Stomach (tissue), 19 donors: ENCODE measurements at places on chromosomes 4 and X. TPM values are rescaled to one million over a fixed set of nuclear protein-coding genes. Genes with fewer than 3 reads are reported as not detected.

The CFAP47 gene
- total RNA-seq = 2.2 TPM

The CXCL6 gene
- not detected for total RNA-seq

The USP27X gene
- 4.0 TPM for total RNA-seq

The GAGE12J gene
- total RNA-seq = not detected

The CRLF2 gene
- not detected for total RNA-seq

The SSX2B gene
- not detected for total RNA-seq

The LAMTOR3 gene
- 4.1 TPM for total RNA-seq

The CYBB gene
- total RNA-seq = 0.58 TPM

The GAGE12E gene
- total RNA-seq = not detected

The TXK gene
- total RNA-seq = 1.2 TPM

The NEIL3 gene
- not detected for total RNA-seq

The ERCC6L gene
- total RNA-seq = 1.7 TPM

The TEC gene
- total RNA-seq = 2.6 TPM

The ATP7A gene
- 9.8 TPM for total RNA-seq

The ACTRT1 gene
- not detected for total RNA-seq

- no peak for DNase-seq
These were observed 134.7 kb downstream of the PDE5A start for GRCh38 chr4:119493886-119494285.

DNA sequence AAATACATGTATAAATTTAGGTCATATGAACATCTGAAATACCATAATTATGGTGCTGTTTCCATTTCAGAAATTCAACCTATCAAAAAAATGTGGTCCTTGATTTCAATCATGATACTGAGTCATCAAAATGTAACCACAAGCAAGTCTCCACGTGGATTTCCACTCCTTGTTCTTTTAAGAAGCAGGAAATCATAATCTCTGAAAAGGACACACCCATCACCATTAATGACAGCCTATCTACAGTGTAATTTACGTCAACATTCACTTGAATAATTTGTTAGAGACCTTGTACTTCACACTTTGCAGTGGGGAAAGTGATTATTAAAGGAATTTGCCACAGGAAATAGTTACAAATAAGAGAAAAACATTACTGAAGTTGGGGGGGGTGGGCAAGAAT, 17.7 kb upstream of the SLC7A11 start:
- peak; percentile 69 for DNase-seq

DNA sequence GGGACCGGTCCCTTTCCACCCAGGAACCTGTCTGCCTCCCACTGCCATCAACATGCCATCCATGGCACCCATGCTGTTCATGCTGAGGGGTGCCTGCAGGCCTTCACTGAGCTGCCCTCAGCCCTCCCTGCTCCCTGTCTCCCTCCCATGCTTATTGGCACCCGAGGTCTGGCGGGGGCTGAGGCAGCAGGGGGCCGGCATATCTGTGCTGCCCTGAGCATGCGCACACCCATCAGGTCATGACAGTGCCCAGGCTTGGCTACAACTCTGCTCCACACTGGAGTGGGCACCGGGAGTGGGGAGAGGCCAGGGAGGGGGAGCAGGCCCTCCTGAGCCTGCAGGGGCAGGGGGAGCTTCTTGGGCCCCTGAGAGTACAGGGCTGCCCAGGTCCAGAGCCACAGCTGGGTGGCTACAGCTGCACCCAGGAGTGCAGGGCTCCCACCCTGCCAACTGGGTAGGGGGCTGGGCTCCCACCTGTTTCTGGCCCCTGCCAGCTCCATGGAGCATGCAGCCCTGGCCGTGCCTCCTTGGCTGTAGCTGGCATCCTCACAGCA, 395.8 kb upstream of the DMD start:
- no peak for DNase-seq

- no peak for DNase-seq
These were observed 21.0 kb upstream of the PCYT1B start for GRCh38 chrX:24668111-24668510.

GRCh38 chr4:83150653-83151330, 36.3 kb upstream of the PLAC8 start:
- peak; percentile 68 for DNase-seq

DNA sequence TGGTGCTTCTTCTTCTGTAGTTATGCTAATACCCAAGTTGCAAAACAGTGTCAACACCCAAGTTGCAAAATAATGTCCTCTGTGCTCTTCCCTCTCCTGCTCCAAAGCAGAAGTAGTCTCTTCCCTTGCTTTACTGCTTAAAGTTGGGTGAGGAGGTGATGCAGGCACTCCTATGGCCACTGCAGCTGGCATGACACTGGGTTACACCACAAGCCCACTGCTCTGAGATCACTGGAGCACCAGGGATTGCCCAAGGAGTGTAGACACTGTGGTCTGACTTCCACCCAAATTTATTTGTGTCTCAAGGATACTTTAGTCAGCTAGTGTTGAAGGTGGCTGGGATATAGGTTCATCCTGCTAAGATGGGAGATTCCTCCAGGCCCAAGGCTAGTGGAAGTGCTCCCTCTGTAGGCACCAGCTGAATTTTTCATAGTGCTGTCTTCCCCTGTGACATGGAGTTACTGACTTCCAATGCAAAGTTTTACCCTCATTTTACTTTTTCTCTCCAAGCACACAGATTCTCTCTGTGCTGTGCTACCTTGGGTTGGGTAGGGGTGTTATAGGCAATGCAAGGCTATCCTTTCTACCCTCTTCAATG, 196.2 kb upstream of the TENT5D start:
- no peak for DNase-seq

- DNase-seq = no peak
These were observed 10.5 kb upstream of the YTHDC1 start for GRCh38 chr4:68360231-68360968.

- peak; percentile 49 for DNase-seq
These were observed 752 bp upstream of the FGF5 start for GRCh38 chr4:80265571-80266252.

GRCh38 chr4:37631551-37631950, 54.6 kb downstream of the RELL1 start:
- peak; percentile 48 for DNase-seq

- no peak for DNase-seq
These were observed 78.0 kb upstream of the ADAD1 start for GRCh38 chr4:122300776-122301175.

DNA sequence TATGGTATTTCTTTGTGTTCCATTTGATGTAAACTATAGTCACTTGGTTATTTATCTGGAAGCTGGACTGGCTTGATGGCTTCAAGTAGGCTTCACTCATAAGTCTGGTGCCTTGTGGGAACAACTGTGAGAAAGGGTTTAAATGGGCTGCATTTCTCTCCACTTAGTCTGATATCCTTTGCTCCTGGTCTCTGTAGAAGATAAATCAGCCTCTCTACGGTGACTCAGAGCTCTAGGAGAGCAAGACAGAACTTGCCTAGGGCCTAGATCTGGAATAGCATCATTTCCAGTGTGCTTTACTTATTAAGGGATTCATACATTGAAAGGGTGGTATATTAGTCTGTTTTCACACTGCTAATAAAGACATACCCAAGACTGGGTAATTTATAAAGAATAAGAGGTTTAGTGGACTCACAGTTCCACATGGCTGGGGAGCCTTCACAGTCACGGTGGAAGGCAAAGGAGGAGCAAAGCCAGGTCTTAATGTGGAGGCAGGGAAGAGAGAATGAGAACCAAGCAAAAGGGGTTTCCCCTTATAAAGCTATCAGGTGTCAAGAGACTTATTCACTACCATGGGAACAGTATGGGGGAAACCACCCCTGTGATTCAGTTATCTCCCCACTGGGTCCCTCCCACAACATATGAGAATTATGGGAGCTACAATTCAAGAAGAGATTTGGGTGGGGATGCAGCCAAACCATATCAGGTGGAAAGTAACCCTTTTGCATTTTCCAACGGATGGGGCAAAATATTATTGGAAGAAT, 1746.4 kb upstream of the PCDH7 start:
- no peak for DNase-seq

DNA sequence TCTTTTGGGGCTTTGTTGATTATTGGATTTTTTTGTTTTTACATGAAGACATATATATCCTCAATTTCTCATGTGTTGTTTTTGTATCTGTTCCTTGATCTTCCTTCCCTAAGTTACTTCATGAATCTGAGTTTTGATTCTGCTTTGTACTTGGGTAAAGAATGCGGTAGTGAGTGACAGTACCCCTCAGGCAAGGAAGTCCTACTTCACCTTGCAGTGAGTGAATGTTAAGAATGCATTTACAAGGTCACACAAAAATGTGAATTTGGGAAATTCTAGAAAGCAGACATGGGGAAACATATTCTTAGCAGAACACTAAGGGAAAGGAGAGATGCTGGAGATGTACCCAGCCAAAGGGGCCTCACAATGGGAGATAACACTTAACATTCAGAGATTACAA, 373.1 kb upstream of the LCORL start:
- DNase-seq = no peak

DNA sequence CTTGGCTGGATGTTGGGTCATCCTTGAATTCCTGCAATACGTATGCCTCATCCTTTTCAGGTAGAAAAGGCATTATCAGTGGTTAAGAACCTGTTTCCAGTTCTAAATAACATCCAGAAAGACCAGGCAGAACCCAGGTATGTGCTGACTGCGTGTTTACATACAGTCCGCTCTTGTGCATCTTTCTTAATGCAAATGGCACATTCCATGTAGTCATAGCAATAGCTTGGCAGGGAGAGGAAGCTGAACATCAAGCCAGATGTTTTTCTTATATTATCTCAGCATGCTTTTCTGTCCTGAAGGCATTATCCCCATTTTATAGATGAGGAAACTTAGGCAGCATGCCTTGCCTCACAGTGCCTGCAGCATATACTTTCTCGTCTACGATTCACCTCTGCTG, 2.1 kb downstream of the DCLK2 start:
- peak; percentile 28 for DNase-seq

DNA sequence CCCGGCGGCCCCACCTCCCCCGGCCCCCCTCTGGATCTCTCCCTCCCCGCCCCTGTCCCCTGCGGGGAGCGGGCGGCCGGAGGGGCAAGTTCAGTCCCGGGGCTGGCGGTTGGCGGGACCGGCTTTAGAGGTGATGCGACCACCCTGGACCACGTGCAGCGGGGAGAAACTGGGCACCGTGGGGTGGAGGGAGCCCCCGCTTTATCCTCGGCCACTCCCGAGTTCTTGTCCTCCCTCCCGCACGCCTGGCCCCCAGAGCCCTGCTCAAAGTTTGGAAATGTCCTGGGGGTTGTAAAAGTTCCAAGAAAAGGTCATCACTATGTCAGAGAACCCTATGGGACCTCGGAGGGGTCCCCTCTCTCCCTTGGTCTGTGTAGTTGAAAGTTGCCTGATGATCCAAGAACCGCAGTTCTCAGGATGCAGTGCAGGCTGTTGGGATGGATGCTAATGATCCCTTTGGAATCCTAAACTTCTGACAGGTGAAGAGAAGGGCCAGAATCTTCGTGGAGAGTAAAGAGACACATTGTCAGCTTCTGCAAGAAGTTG, 411 bp upstream of the VEGFC start:
- peak; percentile 11 for DNase-seq

DNA sequence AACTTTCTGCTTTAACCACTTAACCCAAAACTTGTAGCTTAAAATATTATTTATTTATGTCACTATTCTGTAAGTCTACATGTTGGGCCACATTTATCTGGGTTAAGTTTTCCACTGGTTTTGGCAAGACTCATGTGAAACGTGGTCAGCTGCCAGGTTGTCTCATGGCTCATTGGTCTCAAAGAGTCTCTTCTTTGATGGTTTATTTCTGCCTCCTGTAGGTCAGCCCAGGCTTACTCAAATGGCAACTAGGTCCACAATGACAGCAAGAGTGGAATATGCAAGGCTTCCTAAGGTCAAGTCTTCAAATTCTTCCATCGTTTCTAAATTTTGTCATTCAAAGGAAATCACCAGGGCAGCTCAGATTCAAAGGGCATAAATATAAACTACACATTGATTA, 828.7 kb downstream of the PCDH7 start:
- DNase-seq = no peak

GRCh38 chrX:13489454-13489853, 79.9 kb upstream of the EGFL6 start:
- peak; percentile 23 for DNase-seq

DNA sequence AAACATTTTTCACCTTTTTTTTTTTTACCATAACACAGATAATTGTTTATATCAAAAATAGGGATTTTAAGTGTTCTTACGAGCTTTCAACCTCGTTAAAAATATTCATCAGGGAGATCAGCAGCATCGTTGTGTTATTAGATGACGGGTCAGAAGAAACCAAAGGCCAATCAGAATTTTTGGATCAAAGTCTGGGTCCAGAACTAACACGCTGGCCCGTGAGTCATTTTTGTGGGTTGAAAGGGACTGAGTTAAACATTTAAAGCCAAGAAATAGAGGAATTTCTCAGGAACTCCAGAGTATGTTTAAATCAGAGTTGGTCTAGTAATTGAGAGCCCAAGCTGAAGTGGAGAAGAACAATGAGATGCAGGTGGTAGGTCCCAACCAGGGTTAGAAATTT, 170.8 kb downstream of the TLL1 start:
- DNase-seq = no peak

- peak; percentile 27 for DNase-seq
These were observed 23.8 kb upstream of the CXorf38 start for GRCh38 chrX:40671126-40671525.

- DNase-seq = no peak
These were observed 17.6 kb downstream of the LNX1 start for GRCh38 chr4:53573696-53574095.

DNA sequence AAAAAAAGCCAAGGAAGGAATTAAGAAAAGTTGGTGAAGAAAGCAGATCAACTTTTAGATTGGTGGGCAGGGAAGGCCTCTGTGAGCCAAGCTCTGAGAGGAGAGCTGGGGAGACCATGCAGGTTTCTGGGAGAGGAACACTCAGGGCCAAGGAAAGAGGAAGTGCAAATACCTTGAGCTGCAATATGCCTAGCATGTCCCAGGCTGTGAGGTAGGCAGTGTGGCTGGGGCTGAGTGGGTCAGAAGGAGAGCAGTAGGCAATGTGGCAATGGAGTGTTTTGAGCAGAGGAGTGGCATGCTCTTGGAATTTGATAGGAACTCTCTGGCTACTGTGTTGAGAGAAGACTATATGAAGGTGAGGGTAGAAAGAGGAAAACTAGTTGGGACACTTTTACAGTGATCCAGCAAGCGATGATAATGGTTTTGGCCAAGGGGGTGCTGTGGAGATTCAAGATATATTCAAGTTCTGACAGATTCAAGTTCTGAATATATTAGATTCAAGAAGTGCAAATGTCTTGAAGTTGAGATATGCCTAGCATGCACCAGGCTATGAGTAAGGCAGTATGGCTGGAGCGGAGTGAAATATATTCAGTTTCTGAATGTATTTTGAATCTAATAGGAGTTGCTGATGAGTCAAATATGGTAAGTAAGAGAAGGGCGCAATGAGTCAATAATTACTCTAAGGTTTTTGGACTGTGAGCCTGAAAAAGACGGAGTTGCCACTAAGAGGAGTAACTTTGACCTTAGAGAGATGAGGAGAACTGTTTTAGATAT, 172.5 kb downstream of the CAMK2D start:
- no peak for DNase-seq

GRCh38 chr4:120536884-120537283, 385.6 kb downstream of the PRDM5 start:
- no peak for DNase-seq
